Hematopoietic multipotent progenitor cell treated with erythropoietin and hydrocortisone succinate and interleukin-3 and kit ligand, for 17 days (in vitro differentiated cells): ENCODE measurements at places on chromosomes 7 and 10.

GRCh38 chr10:30050411-30050810 is 9.0 kb downstream of the JCAD start:
- no peak for DNase-seq

- no peak for DNase-seq
Measured at GRCh38 chr10:37821237-37821636, 36.2 kb downstream of the ZNF248 start.

DNA sequence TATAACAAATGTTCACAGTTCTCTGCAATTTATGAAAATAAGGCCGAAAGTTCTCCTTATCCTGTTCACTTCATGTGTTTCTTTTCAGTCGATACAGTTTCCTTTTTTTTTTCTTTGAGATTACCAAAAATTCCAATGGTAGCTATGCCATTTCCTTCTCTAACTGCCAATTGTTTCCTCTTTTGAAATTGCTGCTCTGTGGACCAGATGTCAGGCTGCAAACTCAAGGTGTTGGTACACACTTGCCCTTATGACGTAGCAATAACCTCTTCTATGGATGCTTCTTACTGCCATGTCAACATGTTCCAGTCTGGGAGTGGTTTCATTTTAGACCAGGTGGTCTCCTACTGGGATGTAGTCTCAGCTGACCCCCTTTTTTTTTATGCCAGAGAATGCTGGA is 52.9 kb downstream of the CASD1 start:
- no peak for DNase-seq

DNA sequence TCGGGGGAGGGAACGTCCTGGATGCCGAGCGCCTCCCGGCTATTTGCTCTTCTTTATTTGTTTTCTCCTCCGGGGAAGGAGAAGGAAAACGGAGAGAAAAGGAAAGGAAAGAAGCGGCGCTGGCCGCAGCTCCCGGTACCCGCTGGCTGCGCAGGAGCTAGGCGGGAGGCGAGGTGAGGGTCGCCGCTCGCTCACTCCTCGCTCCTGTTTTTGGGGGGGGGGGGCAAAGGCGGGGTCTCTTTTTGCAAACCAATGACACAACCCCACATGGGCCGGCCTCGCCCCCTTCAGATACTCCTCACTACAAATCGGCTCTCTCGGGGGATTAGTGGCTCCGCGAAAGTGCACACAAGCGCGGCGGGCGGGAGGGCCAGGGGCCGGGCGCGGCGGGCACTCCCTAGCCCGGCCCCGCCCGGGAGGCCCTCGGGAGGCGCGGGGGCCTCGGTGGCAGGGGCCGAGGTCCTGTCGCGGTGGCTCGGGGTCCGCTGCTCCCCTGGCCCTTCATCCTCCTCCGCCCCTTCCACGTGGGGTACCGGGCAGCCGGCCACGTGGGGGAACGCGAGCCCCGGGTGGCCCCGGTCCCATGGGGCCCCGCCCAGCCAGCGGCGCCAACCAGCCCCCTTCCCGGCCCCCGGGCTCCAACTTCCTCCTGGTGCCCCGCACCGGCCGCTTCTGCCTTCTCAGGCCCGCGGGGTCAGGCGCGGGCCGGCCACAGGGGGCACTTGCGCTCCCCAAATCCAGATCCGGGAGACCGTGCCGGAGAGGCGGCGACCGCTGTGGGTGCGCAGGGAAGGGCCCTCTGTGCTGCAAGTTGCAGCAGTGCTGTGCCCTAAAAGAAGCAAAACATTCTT is 718 bp upstream of the CTBP2 start:
- peak; percentile 56 for DNase-seq

DNA sequence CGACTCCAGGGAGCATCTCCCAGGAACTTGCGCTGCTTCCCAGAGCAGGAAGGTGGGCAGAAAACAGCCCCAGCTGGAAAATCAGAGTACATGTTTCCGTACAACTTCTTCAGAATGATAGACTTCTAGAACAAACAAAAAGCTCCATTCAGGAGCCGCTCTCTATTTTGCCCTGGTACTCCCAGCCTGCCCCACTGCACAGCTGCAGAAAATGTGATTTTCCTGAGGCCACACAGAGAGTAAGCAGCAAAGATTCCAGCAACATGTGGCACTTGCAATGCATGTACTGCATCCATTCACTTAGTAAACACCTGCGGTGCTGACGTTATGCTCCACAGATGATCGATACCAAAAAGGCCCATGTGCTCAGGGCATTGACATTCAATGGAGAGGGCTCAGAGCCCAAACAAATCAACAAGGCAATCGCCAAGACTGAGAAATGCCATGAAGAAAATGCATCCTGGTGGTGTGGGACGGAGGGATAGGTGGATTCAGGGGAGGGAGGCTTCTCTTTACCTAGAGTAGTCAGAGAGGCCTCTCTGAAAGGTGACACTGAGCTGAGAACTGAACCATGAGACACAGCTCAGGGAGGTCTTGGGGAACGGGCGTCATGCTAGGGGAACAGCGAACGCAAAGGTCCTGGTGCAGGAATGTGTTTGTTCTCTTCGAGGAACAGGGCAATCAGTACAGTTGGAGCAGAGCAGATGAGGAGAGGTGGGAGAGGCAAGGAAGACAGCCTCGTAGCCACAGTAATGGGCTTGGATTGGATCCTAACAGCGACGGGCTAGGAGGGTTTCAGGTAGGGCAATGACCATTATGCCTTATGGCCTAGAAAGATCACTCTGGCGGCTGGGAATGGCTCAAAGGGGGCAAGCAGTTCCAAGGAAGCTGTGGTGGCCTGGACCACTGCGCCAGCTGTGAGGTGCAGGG is 35.3 kb upstream of the DUSP5 start:
- no peak for DNase-seq

- DNase-seq, result no peak
Measured at GRCh38 chr7:124552217-124552616, 213.4 kb downstream of the GPR37 start.

DNA sequence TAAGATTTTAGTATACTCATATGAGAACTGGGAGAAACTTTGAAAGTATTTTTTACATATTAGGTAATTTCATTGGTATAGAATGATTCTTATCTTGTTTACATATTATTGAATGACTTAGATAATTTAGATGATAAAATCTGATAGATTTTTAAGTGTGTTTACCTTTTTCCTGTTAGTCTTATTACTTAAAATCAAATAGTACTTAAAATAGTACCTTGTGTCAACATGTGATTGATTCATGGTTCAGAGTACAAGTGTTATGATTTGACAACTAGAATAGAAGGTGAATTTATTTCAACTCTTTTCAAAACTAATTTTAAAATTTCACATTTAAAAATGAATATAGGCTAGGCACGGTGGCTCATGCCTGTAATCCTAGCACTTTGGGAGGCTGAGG is 4.1 kb downstream of the MKLN1 start:
- DNase-seq, result no peak

DNA sequence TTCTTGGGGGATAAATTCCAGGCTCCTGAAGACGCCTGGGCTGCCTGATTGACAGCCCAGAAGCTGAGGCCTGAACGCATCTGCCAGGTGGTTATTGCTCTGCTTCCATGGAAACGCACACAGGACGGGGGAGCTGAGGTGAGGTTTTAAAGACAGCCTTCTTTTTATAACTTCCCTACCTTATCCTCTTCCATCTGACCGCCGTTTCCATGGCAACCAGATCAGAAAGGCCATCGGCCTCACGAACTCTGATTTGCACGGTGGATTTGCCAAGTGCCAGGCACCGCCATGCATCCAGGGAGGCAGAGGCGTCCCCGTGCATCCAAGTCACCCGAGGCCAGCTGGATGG is 260.9 kb downstream of the ADARB2 start:
- no peak for DNase-seq

DNA sequence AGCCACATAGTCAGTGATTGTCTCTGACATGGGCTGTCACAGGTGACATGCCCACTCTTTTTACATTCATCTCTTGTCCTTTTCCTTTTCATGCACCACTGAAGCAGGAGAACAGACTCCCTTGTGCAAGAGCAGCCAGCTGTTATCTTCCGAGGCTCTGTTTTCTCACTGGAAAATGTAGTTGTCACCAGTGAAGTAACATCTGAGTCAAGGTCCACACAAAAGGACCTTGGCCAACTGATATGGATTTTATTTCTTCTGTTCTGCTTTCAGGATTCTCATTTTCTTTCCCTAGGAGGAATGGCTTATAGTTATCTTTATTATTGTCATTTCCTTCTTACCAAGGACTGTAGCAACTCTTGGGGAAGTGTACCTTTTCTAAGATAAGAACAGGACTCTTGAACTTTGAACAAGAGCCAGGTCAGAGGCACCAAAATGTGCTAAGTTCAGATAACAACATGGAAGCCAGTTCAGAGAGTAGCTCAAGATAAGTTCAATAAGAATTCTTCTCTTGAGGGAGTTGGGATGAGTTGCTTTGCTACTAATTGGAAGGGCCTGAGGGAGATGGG is 22.7 kb downstream of the AVPI1 start:
- peak; percentile 69 for DNase-seq

- DNase-seq, result no peak
Measured at GRCh38 chr7:2613931-2614600, 17.7 kb upstream of the TTYH3 start.

DNA sequence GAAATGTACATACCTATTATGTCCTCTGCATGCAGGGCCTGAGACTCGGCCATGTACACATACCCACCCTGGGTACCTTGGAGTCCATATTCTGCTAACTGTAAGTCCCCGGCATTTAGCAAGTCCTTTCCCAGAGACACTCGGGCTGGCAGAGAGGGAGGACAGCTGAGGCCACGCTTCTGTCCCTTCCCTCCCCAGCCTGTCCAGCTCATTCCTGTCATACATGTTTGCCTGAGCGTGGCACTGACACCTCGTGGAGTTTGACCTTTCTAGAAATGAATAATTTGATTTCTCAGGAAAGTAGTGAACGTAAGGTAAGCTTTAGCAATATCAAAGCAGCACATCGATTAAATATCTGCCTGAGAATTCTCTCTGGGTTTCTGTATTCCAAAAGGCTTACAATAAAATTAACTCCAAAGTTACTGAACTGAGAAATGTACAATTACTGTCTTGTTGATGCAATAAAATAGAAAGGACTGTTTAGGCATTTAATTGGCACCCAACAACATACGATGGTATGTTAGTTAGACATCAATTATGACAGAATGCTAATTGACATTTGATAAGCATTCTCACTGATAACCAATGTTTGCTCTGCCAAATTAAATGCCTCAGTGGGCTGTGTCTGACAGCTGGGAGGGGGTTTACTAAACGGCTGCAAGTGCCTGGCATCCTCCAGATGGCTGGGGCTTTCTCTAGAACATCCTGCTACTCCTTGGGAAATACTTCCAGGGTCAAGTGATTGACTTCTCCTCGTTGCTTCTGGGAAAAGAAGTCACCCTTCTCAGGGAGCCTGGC is 221.2 kb downstream of the CCSER2 start:
- DNase-seq, result no peak

GRCh38 chr7:49344556-49344955 is 420.2 kb downstream of the CDC14C start:
- DNase-seq, result no peak

DNA sequence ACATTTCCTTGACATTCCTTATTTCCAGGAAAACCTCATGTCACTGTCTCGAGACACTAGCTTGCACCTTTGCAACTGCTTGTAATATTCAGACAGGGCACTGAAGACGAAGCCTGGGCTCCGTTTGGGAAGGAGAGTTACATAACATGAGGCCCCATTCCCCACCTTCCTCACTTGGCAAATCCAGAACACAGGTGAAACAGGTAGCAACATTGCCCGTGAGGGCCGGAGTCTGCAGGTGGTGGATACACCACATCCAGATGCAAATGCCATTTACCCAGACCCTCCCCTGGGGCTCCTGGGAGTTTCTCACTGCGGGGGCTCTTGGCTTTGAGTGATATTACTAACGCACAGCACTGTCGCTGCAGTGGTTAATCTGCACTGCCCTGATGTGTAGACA is 491.0 kb downstream of the PTPRN2 start:
- no peak for DNase-seq

- no peak for DNase-seq
Measured at GRCh38 chr7:146701166-146701565, 584.6 kb downstream of the CNTNAP2 start.

DNA sequence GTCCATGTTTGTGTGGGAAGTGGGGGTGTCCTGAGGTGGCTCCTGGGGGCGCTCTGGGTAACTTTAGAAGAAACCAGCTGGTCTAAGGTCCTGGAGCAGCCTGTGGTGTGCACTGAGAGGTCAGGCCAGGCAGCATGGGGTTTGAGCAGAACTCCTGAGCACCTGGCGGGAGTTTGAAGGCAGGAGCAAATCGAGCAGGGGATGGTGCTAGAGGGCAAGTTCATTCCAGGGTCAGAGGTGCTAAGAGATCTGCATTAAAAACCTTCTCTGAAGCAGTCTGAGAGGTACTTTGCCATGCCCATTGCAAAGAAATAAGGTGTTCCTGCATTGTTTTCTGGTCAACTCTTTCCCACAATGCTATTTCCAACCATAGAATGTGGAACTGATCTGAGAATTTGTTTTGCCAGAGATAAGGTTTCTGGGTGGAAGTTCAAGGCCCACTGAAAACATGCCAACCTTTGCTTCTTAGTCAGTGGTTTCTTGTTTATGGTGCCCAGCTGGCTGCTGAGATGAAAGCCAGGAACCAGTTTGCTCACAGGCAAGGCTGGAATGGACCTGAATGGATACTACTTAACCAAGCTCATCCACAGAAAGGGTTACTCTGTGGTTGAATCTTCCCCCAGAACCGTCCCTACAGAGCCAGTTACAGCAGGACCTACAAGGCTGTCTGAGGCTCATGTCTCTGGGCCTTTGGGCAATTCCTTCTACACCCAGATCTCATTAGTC is 136.3 kb upstream of the TMEM72 start:
- no peak for DNase-seq

- DNase-seq, result peak; percentile 45
Measured at GRCh38 chr10:45421221-45422097, 47.4 kb downstream of the ALOX5 start.

DNA sequence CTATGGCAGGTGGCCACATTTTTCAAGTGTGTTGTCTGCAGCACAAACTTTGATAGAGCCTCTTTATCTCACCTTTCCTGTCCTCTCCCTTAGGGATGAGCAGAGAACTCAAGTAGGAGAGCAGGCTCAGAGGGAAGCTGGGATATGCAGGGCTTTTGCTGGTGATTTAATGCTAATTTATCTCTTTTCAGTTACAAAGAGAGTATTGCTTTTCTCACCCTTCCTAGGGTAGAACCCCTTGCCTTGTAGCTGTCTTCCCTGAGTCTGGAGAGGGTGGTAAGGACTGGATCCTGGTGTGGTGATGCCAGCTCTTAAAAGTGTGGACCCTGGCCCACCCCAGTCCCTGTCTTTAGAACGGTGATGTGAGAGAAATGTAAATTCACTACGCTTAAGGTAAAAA is 1061.4 kb downstream of the TYW1 start:
- no peak for DNase-seq

GRCh38 chr10:17586821-17587234 is 30.3 kb downstream of the HACD1 start:
- DNase-seq, result no peak

DNA sequence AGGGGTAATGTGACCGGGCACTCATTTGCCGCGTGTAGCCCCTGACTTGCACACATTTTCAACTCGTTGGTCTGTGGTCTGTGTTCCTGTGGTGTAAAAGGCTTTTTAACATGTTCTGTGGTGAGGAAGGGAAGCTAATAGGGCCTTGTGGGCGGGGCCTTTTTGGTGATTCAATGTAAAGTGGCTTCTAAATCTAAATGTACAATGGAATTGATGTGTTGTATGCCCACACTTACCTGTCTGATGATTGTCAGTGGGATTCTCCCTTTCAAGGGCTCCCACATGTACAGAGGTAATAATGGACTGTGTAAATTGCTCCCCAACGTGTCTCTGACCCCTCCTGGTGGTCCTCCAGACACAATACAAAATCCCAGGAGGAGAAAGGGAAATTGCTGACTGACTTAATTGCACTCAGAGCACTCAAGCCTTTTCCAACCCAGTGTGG is 43.1 kb upstream of the GATAD1 start:
- DNase-seq, result no peak

GRCh38 chr7:91323626-91324158 is 59.5 kb downstream of the FZD1 start:
- DNase-seq, result no peak

GRCh38 chr10:48490571-48490940 is 114.3 kb downstream of the ARHGAP22 start:
- DNase-seq, result no peak
